Mucosa of gallbladder (tissue), 1 donor: ENCODE measurements at places on chromosomes 12 and 14. TPM values are rescaled to one million over a fixed set of nuclear protein-coding genes. Genes with fewer than 3 reads are reported as not detected.

- DNase-seq, result no peak
Measured at GRCh38 chr14:68864361-68864750, 71.5 kb upstream of the ZFP36L1 start.

DNA sequence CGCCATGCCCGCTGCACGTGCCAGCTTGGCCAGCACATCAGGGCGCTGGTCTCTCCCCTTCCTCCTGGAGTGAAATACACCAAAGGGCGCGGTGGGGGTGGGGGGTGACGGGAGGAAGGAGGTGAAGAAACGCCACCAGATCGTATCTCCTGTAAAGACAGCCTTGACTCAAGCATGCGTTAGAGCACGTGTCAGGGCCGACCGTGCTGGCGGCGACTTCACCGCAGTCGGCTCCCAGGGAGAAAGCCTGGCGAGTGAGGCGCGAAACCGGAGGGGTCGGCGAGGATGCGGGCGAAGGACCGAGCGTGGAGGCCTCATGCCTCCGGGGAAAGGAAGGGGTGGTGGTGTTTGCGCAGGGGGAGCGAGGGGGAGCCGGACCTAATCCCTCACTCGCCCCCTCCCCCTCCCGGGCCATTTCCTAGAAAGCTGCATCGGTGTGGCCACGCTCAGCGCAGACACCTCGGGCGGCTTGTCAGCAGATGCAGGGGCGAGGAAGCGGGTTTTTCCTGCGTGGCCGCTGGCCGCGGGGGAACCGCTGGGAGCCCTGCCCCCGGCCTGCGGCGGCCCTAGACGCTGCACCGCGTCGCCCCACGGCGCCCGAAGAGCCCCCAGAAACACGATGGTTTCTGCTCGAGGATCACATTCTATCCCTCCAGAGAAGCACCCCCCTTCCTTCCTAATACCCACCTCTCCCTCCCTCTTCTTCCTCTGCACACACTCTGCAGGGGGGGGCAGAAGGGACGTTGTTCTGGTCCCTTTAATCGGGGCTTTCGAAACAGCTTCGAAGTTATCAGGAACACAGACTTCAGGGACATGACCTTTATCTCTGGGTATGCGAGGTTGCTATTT lies 914 bp upstream of the CCND2 start:
- peak; percentile 48 for DNase-seq

- no peak for DNase-seq
Measured at GRCh38 chr12:117000316-117000715, 89.6 kb downstream of the FBXW8 start.

- no peak for DNase-seq
Measured at GRCh38 chr12:33156042-33156441, 259.5 kb upstream of the PKP2 start.

GRCh38 chr14:103832046-103832445 lies 15.3 kb downstream of the PPP1R13B start:
- DNase-seq, result no peak

DNA sequence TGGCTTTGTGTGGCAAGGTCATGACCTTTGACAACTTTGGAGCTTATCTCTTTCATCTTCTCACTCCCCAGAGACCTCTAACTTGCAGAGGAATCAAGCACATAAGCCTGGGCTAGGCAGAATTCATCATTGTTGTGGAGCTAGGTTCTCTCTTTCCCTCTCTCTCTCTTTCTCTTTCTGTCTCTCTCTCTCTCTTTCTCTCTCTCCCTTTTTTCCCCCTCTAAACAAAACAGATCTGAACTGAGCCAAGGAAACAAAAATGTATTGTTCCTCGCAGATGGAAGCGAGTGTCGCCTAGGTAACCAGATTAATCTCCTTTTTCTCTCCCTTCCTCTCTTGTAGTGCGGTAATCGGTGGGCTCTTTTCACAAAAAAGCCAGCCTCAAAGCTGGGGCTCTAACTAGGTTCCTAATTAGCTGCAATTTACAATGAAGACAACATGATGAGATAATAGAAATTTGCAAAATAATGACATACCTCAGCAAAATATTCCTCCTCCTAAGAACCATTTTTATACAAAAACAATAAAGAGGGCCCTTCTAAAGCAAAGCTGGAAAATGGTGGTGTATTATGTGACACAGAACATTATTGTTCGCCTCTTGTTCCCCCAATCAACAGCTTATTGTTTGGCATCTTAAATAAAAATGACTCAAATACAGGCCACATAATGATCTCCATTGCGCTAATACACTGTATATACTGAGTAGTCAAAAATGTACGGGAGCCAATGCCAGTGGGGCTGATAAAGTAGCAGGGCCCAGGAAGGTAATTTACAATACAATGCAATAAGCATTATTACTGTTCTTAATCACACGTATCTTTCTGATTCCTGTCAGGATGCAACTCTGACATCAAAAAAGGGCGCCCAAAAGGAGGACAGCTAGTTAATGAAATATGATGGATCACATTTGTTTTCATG lies 65.7 kb upstream of the SOX5 start:
- no peak for DNase-seq

DNA sequence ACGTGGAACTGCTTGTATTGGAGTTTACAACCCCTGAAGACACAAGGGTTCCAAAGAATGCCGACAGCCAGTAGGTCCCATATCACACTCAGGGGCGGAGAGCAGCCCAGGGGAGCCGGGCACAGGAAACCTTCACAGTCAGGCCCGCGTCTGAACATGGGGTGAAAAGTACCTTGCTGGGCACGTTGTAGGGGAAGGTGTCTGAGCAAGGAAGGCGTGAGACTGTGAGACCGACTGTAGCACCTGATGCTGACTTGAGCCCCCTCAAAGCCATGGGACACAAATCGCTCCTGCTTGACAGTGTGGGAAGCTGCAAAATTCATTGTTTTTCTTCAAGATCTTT lies 14.7 kb downstream of the RIMBP2 start:
- DNase-seq, result no peak

PPP4R4 gene
- 1.4 TPM for total RNA-seq

WNT5B gene
- total RNA-seq, result 7.3 TPM

CRACR2A gene
- 5.3 TPM for total RNA-seq
